ENCODE measurements at places on chromosomes 1 and 21.

DNA sequence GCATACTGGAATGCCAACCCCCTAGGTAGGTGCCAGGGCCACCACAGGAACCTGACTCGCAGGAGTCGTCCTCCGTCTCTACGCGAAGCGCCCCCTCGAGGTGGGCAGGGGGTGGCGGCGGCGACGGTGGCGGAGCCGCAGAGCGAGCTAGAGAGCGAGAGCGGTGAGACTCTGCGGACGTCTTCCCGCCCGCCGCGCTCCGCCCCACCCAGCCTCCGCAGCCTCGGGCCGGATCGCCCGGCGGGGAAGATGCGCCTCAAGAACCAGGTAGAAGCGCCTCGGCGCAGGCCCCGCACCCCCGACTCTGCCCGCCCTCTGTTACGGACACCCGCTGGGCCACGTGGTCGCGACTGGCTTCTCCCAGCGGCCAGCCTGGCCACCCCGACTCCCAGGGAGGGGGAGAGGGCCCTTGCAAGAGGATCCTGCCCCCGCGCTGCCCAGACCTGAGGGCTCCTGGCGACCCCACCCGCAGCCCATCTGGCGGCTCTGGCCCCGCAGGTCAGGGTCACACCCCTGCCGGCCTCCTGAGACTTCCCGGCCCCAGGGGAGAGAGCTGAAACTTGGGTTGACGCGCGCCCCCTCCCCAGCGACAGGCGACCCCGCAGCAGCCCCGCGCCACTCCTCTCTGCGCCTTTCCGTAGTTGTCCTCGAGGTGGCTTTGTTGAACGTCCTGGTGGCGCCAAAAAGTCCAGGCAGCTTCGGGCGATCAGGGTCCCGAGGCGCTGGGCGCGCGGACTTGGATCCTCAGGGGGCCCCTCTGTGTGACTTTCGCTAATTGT, 24.4 kb upstream of the AGBL4 start:
- DNase-seq, result no peak

GRCh38 chr1:30525971-30526651, 197.3 kb downstream of the MATN1 start:
- DNase-seq, result no peak

DNA sequence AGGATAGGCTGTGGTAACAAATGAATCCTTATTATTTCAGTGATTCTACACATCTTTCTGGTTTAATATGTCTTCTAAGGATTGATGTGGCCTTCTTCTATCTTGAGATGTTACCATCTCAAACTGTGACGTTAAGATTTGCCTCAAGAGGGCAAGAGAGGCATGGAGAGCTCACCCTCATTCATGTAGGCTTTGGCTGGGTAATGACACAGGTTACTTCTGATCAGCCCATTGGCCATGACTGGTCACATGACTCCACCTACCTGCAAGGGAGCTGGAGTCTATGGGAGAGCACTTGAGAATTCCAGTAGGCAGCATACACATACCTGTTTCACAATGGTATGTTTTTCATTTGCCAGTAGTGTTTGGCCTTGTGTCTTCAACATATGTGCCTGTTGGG, 30.0 kb downstream of the CACHD1 start:
- DNase-seq, result no peak

DNA sequence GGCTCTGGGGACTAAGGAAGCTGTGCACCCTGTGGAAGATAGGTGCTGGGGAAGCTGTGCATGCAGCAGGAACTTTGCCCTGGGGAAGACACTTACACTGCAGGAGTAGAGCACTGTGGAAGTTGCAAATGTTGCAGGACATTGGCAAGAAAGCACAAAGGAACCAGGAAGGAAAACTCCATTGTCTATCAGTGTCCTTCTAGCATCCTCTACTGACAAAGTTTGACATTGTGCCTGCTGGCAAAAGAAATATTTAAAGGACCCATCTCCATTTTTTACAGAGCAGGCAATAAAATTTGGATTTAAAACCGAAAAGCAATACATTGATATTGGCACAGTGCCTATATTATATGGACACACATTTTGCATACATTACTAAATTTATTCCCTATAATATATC, 394.1 kb downstream of the PBX1 start:
- DNase-seq, result no peak

DNA sequence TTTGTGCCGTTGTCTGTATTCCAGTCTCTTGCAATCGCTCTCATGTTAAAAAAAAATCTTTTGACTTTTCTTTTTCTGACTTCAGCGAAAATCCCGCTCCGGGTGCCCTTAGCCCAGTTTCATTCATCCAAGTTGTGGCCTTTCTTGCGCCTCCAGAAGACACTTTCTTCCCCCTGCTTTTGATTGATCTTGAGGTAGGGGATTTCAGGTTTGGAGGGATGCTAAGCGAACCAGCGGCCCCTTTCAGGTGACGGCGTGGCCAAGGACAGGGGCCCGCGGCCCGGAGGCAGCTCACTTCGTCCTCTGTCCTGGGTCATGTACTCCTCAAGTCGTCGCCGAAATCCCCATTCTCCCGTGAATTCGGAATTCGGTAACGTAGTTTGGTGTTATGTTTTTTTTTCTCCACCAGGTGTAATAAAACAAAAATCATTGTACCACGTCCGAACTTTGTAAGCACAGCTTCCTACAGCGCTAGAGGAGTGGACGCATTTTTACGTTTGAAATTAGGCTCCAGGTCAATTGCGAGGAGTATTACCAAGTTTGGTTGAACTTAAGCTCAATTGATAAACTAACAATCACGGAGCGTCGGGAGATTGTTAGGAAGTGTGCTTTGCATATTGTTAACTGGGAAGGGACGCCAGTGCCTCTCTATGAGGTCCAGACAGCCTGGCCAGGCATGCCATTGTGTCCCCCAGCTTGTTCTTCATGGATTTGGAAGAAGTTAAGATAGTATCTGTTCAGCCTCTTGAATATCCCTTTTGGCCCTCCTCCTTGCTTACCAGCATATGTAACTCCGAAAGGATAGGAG, 1.1 kb downstream of the MRPS6 start:
- no peak for DNase-seq

DNA sequence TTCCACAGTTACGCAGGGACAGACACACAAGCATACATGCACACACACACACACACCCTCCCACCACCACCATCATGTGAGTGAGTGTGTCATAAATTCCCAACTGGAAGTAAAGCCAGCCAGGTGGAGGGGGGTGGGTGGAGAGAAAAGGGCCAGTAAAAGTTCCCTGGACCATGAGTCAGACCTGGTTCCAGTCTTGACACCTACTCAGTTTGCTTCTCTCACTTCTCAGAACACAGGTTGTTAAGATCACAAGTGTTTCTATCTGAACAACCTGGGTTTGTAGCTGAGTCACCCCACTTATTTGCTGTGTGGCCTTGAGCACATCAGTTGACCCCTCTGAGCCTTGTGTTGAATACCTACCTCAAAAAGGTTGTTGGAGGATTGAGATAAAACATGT, 9.6 kb downstream of the EPHA10 start:
- no peak for DNase-seq

GRCh38 chr1:8477166-8477982, 159.5 kb downstream of the SLC45A1 start:
- DNase-seq, result no peak

DNA sequence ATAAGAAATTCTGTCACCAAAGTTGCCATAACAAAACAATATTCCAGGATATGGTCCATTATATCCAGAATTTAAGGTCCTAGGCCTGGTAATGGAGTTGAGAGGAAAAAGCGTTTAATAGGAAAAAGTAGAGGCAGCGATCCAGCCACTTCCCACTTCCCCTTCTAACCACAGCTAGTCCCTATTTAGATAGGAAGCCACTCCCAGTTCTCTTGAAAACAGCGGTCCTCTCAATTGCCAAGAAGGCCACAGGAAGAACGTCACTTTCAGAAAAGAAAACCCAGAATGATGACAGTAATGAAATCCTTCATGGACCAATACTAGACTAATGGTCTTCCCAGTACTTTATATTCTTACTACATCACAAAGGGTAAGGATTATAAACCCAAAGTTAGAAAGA, 38.6 kb downstream of the ABL2 start:
- DNase-seq, result no peak

GRCh38 chr1:76021846-76022245, 52.7 kb upstream of the ST6GALNAC3 start:
- no peak for DNase-seq

- no peak for DNase-seq
These were observed 274.9 kb upstream of the NR5A2 start for GRCh38 chr1:199752688-199753027.

DNA sequence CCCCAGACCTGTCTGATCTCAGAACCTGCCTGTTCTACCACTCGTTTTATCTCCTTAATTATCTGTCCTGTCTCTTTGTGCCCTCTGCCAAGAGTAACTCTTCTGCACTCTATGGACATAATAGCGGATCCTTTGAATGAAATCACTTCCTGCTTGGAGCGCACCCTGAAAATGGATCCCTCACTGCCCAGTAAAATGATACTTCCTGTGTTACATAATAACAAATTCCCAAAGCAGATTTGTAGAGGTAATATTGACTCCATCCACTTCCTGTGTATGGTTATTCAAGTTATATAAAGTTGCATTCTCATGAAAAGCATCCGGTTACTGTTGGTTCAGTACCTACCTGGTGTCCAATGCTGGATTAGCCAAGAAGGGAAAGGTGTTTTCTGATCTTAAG, 246.0 kb downstream of the TRABD2B start:
- DNase-seq, result no peak

- no peak for DNase-seq
These were observed 36.6 kb downstream of the SLC9A1 start for GRCh38 chr1:27118440-27118689.

- no peak for DNase-seq
These were observed 13.2 kb upstream of the COL6A2 start for GRCh38 chr21:46084709-46085108.

DNA sequence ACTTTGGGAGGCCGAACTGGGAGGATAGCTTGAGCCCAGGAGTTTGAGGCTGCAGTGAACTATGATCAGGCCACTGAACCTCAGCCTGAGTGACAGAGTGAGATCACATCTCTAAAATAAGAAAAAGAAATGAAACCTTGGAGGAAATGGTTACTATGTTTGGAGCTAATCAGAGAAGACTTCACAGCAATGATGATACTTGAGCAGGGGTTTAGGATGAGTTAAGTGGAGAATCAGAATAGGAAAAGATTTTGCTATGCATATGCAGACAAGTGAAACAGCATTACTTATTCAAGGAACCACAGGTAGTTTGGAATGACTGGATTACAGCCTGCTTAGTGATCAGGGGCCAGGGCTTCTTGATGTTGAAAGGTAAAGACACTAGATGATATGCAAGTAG, 1.3 kb upstream of the CD5L start:
- DNase-seq, result no peak

DNA sequence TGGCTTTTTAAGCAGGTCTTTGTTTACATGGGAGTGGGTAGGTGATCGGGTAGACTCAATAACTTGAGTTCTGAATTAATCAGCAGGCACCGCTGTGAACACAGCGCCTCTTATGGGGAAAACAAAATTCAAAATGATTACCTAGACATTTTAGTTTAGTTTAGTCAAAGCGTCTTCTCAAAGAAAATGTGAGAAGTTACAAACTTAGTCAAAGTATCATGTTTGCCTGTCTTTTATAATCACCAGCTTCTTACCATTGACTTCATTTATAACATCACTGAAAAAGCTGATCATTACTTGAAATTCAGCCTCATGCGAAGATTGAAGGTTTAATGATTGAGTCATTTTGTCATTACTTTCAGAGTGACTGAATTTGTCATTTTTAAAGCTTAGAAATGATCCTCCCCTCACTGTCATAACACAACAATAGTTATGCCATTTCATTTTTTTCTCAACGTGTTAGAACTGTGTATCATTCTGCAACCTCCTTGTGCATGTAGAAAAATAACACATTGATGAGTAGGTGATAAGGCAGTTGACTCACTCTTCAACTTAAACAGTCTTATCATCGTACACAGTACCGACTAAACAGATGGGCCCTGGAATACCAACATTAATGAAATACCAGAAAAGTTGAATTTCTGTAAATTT, 188.5 kb downstream of the NFIA start:
- no peak for DNase-seq

All from HuH-7 (cell line).